A549 treated with Mapracorat at 1 μM for 4 hours (cell line): ENCODE measurements at places on chromosomes 3 and 15. TPM values are rescaled to one million over a fixed set of nuclear protein-coding genes. Genes with fewer than 3 reads are reported as not detected.

Gene RBMS3
- total RNA-seq, result 0.32 to 0.65 TPM (median 0.51 TPM) in 5 replicates

Gene GUCA1C
- total RNA-seq, result not detected in 5 replicates

Gene MST1R
- 6.1 to 8.3 TPM (median 7.6 TPM) in 5 replicates for total RNA-seq

Gene CADPS
- total RNA-seq, result not detected in 5 replicates

Gene FGD5
- total RNA-seq, result not detected in 5 replicates

Gene SCG5
- 1.9 to 2.4 TPM (median 2.3 TPM) in 5 replicates for total RNA-seq

Gene CCR8
- total RNA-seq, result not detected in 5 replicates

Gene RAB6B
- total RNA-seq, result 1.7 to 2.4 TPM (median 2.3 TPM) in 5 replicates

Gene STRC
- 0.12 to 0.30 TPM (median 0.23 TPM) in 4 of 5 replicates, not detected in the other for total RNA-seq

Gene WDR76
- total RNA-seq, result 10.9 to 14.0 TPM (median 12.9 TPM) in 5 replicates

Gene ATP13A5
- not detected in 5 replicates for total RNA-seq
